ENCODE measurements at places on chromosomes 7 and 10.

GRCh38 chr10:115239761-115240160 is 146.6 kb downstream of the ATRNL1 start:
- no peak for DNase-seq

DNA sequence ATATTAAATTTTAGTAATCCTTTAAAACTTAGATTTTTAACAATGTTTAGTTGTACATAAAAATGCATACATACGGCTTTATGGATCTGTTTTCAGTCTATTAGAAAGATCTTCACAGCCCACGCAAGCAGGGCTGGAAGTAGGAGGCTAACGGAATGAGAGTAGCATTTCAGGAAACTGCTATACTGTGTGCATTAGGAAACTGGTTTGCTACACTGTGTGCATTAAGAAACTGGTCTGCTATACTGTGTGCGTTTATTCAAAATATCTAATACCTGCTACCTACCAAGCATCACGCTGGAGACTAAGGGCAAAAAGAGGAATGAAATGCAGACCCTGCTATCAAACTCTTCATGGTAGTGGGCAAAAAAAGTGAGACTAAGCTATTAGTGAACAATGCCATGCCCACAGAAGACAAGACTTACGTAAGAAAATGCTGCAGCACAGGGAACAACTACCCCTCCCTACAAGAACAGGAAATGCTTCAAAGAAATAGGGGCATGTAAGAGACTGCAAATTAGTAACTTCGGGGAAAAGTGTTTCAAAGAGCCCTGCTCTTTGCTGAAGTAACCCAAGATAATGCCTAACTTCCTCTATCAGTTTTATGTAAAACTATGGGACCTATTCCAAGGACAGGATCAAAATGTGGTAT is 11.3 kb downstream of the RAB11FIP2 start:
- no peak for DNase-seq

DNA sequence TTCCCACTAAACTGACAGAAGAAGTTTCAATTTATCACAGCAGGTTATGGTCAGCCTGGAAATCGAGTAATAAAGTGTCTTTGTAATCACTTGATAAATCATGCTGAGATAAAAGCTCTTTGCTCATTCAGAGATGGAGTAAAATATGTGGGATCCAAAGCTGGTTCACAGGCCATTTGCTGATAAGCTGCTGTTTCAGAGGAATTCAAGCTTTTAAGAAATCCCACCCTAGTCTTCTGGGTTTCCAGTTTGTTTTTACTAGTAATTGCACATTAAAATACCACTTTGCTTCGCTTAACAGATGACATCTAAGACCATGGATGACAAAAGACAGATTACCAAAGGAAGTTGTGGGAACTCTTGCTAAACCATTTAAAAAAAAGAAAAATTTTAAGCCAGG is 37.4 kb upstream of the CDK6 start:
- no peak for DNase-seq

GRCh38 chr7:103989785-103990767 is 618 bp upstream of the RELN start:
- no peak for DNase-seq

DNA sequence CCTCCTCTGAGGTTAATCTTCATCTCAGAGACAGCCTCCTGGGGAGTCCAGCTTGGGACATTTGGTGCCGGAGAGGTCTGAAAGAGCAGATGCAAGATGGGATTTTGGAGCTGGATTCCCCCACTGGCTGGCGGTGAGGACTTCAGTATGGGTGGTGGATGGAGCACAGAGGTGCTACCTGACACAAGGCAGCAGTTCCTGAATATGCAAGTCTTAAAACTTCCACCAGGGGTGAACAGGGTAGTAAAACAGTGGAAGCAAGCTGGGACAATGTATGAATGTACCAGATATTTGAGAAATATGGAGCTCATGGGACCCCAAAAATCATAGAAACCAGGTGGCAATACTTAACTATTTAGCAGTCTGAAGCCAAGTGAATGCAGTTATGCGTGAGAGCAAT is 4.8 kb upstream of the TAF3 start:
- no peak for DNase-seq

GRCh38 chr10:78205457-78206016 is 171.9 kb downstream of the RPS24 start:
- DNase-seq: no peak
